ENCODE measurements at places on chromosomes 4 and X.

DNA sequence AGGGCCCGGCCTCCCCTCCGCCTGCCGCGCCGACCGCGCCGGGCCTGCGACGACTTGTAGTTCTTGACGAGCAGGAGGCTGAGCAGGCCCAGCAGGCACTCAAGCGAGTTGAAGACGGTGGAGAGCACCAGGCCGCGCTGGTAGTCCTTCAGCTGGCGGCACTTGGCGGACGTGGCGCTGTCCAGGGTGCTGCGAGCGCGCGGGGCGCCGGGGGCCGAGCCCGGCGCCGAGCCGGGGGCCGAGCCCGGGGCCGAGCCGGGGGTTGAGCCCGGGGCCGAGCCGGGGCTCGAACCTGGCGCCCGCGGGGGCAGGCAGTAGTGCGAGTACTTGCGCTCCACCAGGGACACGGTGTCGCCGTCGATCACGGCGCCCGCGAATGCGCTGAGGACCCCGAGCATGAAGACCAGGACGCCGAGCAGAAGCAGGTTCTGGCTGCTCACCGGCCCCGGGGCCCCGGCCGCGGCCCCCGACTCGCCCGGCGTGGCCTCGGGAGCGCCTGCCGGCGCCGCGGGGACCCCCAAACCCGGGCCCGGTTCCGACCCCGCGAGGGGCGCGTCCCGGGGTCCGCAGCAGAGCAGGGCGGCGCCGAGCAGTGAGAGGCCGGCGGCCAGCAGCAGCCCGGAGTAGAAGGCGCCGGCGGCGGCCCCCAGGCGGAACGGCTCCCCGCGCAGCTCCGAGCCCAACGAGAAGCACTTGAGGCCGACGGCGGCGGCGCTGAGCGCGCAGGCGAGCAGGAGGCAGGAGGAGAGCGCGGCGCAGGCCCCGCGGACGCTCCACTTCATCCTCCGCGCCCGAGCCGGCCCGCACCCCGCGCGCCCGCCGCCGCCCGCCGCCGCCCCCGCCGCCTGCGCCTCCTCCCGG lies 584 bp downstream of the TMEM271 start:
- peak; percentile 78 for DNase-seq

GRCh38 chr4:114997576-114998247 lies 115.7 kb downstream of the NDST4 start:
- DNase-seq, result no peak

DNA sequence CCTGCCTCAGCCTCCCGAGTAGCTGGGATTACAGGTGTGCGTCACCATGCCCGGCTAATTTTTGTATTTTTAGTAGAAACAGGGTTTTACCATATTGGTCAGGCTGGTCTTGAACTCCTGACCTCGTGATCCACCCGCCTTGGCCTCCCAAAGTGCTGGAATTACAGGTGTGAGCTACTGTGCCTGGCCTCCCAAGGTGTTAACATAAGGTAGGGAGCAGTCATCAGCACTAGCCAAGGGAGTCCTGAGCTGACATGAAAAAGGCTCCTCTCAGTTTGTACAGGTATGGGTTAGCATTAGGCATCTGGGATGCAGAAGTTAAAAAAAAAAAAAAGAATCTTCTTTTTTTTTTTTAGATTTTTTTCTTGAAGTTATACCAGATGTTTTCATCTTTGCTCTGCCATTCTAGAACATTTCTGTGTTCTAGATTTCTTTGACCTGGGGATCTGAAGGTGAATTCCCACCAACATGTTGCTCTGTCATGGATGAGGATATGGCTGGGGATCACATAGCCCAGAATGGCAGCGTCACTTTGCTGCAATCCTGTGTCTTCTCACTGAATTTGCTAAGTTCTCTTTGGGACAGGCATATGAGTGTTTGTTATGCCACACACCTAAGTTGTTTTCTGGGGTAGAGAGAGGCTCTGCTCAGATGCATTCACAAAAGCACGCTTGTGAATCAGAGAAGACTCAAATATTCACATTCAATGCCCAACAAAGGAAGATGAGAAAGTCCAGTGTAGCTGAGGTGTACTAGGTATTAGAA lies 24.4 kb upstream of the PLA2G12A start:
- DNase-seq, result no peak

GRCh38 chr4:31190671-31191070 lies 470.5 kb downstream of the PCDH7 start:
- DNase-seq, result no peak

DNA sequence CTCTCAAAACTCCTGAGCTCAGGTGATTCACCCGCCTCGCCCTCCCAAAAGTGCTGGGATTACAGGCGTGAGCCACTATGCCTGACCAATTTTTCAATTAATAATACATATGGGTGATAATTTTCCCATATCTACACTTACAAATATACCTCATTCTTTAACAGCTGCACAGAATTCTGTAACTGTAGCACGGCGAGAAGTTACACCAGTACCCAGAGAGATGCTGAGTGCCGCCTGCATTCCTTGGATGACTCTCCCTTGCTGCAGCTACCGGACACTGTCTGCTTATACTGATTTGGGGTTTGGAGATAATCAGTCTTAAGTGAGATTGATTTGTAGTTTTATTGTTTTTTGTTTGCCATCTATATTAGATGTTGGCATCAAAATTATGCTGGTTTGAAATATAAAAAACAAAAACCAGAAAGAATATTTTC lies 5.8 kb downstream of the TIFA start:
- no peak for DNase-seq

DNA sequence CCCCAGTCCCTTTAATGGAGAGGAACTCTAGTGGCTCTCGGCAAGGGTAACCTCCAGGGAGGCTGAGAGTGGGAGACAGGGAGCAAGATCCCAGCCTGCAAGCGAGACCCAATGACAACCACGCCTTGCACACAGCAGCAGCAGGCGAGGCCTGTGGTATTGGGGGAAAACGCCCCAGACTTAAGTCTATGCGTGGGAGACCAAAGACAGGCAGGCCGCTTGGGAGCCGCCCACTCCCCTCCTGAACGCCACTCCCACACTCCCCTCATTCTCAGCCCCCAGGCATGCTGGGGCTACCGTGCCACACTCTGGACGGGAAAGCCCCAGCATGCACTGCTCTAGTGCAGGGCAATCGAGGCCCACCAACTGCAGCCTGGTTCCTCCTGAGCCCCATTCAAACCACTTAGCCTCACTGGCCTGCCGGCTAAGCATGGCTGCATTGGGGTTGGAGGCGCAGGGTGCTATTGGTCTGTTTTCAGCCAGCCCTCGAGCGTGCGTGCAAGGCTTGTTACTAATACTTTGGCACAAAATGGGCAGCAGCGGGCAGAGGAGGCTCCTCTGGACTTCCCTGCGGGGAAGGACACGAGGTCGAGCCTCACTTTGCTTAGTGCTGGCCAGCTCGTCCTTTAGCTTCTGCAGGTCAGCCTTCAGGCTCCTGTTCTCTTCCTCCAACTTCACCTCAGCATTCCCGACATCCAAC lies 14.8 kb downstream of the SLC6A8 start:
- no peak for DNase-seq

- no peak for DNase-seq
Measured at GRCh38 chrX:22159071-22159470, 113.6 kb upstream of the CBLL2 start.

DNA sequence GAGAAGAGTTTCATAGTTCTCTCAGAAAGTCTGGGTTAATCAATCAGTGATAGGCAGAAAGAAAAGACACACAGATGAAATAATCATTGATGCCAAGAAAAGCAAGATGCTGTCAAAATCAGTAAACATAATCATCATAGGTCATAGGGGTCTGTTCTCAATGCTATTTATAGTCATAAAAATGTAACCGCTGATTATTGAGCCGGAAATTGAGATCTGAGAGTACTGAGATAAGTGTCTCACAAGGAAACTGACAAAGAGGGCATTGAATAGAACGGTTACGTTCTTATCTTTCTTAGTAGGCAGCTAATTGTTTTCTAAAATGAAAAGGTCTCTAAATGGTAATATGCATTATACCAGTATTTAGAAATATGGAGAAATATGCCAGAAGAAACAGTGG lies 1686.1 kb upstream of the AGA start:
- DNase-seq, result no peak

- no peak for DNase-seq
Measured at GRCh38 chr4:24382381-24382780, 202.0 kb downstream of the DHX15 start.

GRCh38 chr4:169418846-169419245 lies 148.1 kb upstream of the SH3RF1 start:
- DNase-seq, result no peak

GRCh38 chr4:25112366-25112994 lies 47.8 kb downstream of the SEPSECS start:
- DNase-seq, result no peak

- DNase-seq, result no peak
Measured at GRCh38 chrX:134181275-134181660, 55.7 kb upstream of the CCDC160 start.

- DNase-seq, result no peak
Measured at GRCh38 chr4:151983854-151984253, 223.0 kb upstream of the GATB start.

GRCh38 chr4:63528256-63528991 lies 880.8 kb downstream of the TECRL start:
- DNase-seq, result no peak

- DNase-seq, result no peak
Measured at GRCh38 chrX:136941396-136942337, 61.1 kb upstream of the RBMX start.

GRCh38 chr4:168164045-168164444 lies 71.7 kb downstream of the ANXA10 start:
- DNase-seq, result no peak

DNA sequence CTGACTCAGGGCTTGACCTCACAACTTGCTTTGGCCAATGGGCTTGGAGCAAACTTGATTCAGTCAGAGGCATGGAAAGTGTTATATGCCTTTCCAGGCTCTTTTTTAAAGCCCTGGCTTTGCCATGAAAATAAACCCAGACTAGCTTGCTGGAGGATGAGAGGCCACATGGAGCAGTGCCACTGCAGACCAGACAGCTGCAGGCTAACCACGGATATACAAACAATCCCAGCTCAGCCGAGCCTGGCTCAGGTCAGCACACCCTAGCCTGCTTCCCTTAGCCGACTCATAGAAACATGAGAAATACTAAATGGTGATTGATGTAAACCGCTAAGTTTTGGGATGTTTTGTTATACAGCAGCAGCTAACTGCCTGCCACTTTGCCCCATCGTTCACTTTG lies 345.1 kb downstream of the ARHGAP10 start:
- DNase-seq, result no peak

GRCh38 chrX:850471-850916 lies 219.9 kb downstream of the SHOX start:
- DNase-seq, result peak; percentile 26

DNA sequence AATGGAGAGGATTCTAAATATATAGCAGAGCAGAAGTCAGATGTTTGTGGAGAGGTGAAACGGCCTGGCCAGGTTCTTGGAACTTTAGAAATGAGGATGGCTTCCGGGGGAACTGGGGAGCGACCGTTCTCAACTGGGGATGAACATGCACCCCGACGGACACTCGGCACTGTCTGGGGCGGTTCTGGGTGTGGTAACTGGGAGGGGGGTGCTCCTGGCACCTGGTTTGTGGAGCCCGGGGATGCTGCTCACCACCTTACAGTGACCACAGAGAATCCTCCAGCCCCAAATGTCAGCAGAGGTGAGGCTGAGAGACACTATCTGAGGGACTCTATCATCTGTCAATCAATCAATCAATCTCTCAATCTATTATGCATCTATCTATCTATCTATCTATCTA lies 69.0 kb upstream of the PPP2R3B start:
- no peak for DNase-seq

DNA sequence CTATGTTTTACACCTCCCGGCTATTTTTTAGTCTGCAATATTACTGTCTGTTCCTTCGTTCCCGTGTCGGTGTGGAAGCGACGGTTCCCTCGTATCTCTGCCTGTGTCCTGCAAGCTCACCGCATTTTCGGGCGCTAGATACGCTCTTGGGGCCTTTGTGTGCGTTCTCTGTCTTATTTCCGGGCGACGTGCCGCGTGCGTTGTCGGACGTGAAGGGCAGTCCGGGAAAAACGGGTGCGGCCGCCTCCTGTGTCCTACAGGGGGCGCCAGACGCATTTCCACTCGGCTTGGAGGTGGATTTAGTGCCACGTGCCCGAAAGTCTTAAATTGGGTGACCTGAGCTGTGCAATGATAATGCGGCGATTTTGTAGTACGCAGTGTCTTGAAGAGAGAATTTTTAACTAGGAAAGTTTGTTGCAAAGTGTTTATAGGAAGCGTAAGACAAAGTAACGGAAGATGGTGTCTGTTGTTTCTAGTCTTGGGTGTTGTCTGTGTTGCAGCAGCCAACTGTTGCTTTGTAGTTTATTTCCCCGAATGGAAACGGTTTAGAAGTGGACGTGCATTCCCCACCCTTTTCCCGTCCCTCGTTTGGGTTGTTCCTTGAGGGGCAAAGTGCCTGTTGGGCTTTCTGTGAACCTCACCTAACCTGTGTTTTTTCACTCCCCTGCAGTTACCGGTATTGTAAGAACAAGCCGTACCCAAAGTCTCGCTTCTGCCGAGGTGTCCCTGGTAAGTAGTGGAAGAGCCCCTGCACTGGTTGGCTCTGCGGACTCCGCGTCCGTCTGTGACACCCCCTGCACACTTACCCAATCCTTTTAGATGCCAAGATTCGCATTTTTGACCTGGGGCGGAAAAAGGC lies 720 bp downstream of the RPL10 start:
- DNase-seq, result peak; percentile 72

DNA sequence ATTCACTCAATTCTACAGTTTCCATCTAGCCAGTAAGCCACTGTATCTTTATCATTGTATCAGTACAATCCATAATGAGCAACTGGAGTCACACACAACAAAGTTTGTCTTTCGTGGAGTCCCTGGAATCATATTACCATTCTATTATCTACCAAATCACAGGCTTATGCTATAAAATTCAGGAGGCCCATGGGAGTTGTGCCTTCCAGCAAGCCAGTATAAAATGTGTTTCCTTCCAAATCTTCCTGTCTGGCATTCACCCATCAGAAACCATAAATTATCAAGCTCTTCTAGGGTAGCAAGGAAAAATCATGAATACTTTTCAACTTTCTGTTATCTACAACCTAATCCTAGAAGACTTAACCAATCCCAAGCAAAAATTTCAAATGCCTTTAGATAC lies 1383.3 kb upstream of the PCDH7 start:
- DNase-seq, result no peak

DNA sequence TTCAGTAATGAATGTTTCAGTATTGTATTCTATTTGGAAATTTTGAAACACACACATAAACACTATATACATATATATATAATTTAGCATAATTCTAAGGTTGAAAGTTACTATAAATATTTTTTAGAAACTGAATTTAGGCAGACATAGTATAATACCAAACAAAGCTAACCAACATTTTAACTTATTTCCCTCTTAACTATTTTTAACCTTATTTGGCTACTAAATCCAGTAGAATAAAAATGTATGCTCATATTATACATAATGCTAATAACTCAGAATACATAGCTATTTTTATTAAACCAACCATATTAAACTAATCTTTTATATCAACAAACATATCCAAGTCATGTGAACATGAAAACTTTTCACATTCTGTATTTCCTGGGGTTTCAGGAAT lies 563.6 kb downstream of the ADGRL3 start:
- no peak for DNase-seq

All from WTC11 (cell line).